ENCODE measurements at places on chromosomes 5 and 9. TPM values are rescaled to one million over a fixed set of nuclear protein-coding genes. Genes with fewer than 3 reads are reported as not detected.

DNA sequence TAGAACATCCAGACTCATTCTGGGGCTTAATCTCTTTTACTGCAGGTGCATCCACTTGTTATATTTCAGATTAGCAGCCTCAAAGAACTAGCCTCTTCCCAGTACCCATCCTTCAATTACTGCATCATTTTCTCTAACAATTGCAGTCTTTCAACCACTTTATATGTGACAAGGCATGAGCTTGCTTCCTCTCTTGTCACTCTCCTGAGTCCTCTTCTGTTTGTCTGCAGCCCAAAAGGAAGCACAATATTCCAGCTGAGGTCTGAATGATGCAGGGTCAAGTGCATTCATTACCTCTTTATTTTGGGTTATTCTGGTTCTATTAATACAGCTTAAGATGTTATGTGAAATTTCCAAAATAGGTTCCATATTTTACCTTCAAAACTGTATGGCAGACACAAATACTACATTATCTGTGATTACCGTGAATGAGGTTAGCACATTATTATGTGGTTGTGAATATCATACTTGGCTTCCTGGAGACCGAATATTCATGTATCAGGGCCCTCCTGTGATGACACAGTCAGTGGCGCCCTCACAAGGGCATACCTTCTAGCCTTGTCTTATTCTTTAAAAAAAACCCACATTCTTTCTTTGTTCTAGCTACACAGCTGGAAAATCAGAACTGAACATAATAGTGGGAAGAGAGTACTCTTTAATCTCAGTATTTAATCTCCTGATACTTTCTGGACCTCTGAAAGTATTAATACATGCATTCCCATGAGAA is 323.8 kb downstream of the PDE4D start:
- no peak for DNase-seq

DNA sequence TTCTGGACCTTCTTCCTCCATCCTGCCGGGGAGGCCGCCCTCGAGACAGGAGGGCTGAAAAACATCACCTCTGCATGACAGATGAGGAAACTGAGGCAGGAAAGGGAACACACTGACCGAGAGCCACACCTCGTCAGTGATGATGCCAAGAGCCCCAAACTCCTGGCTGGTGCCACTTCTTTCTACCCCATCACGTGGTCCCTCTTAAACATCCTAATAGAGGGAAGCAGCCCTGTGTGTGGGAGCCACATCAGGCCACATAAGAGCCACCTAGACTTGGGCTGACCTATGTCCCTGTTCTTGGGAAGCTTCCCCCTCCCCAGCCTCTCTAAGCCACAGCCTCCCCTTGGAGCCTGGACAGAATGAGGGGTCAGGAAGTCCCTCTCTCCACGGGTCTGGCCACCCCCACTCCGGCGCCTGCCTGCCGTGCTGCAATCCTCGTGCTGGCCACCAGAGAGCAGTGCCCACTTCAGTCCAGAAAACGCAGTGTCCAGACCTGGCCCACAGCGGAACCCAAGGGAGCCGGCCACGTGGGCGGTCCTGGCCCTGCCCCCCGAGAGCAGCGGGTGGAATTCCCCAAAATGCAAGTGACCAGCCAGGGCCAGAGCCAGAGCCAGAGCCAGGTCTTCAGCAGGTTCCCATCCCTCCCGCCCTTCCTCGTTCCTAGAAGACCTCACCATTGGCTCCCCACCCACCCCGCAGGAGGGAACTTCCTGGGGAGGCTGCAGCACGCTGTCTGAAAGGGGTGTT is 54.7 kb upstream of the SARDH start:
- peak; percentile 72 for DNase-seq

GRCh38 chr9:116274293-116274692 is 120.7 kb downstream of the PAPPA start:
- no peak for DNase-seq

The TNPO1 gene
- total RNA-seq, result 86.6 TPM

GRCh38 chr9:118652912-118653311 is 716.3 kb downstream of the BRINP1 start:
- DNase-seq, result no peak

GRCh38 chr5:133680830-133681565 is 68.7 kb upstream of the FSTL4 start:
- DNase-seq, result no peak

- no peak for DNase-seq
These were observed 12.5 kb upstream of the C5orf63 start for GRCh38 chr5:127085796-127086195.

DNA sequence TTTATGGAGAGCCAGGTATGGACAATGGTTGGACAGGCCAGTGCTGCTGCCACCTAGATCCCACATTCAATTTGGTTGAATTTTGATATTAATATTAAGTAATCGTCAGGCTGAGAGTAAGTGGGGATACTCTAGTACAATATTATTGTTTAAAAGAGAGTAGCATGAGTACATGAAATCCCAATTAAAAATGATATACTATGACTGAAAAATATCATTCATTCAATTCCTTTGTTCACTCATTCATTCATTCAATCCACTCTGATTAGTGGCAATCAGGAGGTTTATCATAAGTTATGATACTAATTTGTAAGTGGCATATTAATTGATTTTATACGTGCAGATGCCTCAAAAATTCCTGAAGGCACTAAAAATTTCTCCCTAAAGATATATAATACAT is 224.2 kb downstream of the DMRT2 start:
- DNase-seq, result no peak

The SOWAHA gene
- 4.1 TPM for total RNA-seq

DNA sequence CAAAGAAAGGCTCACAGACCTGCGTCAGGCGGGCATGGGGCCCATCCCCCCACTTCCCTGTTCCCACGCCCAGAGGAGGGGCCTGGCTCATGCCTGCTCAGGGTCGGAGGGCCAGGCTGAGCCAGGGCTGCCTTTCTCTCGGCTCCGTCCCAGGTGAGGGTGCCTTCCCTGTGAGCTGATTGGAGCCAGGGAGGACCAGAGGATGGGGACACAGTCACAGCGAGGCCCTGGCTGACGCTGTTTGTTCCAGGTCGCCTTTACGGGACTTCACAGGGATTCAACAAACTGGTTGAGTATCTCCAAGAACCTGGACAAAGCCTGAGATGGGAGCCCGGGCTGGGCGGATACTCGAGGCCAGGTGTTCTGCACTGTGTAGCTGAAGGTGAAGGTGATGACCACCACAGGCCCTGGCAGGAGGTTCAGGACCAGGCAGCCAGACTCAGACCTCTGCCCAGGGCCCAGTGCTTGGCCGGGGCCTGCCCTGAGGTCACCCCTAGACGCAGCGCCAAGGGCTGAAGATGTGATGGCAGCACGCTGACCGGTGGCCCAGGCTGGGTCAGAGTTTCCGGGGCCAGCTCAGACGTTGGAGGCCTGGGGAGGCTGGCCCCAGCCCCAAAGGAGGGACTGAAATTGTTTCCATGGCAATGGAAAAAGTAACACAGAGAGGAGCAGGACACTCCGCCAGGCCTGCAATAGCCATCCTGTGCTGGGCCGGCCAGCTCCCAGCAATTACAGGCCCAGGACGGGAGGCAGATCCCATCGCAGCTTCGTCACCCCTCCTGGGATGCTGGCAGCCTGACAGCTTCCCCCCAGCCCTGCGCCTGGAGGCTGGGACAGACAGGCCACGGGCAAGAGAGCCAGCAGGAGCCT is 65.3 kb upstream of the ADAMTS2 start:
- DNase-seq, result peak; percentile 60

DNA sequence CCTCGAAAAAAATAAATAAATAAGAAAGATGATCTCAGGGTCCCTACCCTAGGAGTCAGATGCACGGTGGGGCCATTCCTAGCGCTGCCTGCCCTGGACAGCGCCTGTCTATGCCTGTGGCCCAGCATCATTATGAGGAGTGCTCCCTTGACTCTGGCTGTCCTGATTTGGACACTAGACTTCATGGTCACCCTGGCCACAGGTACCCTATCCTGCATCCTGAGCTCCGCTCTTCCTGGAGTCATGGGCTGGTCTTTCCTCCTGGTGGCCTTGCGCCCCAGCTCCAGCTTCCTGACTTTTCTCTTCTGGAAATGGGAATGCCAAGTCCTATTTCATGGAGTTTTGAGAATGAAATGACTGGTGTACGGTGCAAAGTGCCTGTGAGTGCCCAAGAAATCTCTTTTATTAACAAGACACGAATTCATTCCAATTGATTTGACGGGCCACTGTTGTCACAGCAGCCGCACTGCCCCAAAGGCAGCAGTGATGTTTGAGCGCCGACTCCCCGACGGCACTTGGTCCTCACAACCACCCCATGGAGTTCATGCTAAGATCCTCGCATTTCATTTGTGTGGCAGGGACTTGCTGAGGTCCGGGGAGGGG is 564 bp upstream of the AIF1L start:
- DNase-seq, result no peak

The ROPN1L gene
- total RNA-seq, result 1.7 TPM

The HSD17B3 gene
- 0.66 TPM for total RNA-seq

The PKD2L2 gene
- total RNA-seq, result not detected

The IL9 gene
- total RNA-seq, result not detected

GRCh38 chr9:95090871-95091577 is 226.5 kb downstream of the FANCC start:
- DNase-seq, result peak; percentile 73

- DNase-seq, result no peak
These were observed 37.3 kb downstream of the CAPSL start for GRCh38 chr5:35900972-35901695.

- peak; percentile 56 for DNase-seq
These were observed 19.7 kb downstream of the DNAJA1 start for GRCh38 chr9:33044677-33045282.

GRCh38 chr5:107855171-107855570 is 184.4 kb upstream of the EFNA5 start:
- no peak for DNase-seq

DNA sequence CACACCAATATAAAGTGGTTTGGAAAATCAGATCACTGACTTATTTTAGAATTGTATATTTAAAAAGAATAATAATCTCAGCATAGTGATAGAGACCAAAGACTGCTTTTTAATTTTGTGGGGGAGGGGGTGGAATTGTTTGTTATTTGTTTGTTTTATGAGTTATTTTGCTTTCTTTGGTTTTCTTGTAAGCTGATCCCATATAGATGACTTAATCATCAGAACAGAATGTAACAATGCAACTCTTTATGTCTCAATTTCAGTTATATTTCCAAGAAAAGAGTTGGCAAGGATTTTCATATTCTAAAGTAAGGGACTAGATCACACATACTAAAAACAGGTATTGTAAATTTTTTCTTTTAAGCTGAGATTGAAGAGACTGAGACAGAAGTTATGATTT is 984.9 kb downstream of the TLE4 start:
- no peak for DNase-seq

- DNase-seq, result no peak
These were observed 237.3 kb downstream of the CDH10 start for GRCh38 chr5:24407466-24407865.

GRCh38 chr9:18936094-18936871 is 96.7 kb downstream of the SAXO1 start:
- DNase-seq, result no peak

The PCDHB7 gene
- 2.3 TPM for total RNA-seq

GRCh38 chr5:103582364-103582763 is 19.8 kb upstream of the NUDT12 start:
- peak; percentile 46 for DNase-seq

Measured in kidney (tissue), 22 donors.